ENCODE measurements at places on chromosomes 2 and 18. TPM values are rescaled to one million over a fixed set of nuclear protein-coding genes. Genes with fewer than 3 reads are reported as not detected.

The NEURL3 gene
- total RNA-seq, result not detected

The ZSWIM2 gene
- total RNA-seq, result not detected

The SERPINE2 gene
- 36.1 TPM for total RNA-seq

The CGREF1 gene
- total RNA-seq, result 2.1 TPM

Measured in H9 (cell line).